ENCODE measurements at places on chromosomes 12 and 14.
A peak's percentile ranks its signal among the peaks of the same experiment; 100 is the strongest.

DNA sequence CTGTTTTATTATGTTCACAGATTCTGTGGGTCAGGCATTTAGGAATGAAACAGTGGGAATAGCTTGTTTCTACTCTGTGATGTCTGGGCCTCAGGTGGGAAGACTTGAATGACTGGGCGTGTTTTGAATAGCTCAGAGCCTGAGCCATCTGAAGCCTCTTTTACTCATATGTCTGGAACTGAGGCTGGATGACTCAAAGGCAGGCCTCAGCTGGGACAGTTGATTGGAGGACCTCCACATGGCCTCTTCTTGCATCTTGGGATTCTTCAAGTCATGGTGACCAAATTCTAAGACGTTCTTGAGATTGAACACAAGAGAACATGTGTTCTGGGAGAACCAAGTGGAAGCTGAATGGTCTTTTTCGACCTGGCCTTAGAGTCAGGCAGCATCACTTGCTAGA, 45.8 kb upstream of the TBX3 start:
- no peak overlapping the region for H3K27ac ChIP-seq
- no peaks in the 10 kb centered on the region for H3K4me1 ChIP-seq
- no peaks in the 10 kb centered on the region for H3K36me3 ChIP-seq
- DNase-seq: no peak
- H3K4me3 ChIP-seq: no peak overlapping the region

GRCh38 chr12:122099856-122100255, 21.3 kb downstream of the MLXIP start:
- peaks cover 3% of the 10 kb centered on the region for H3K36me3 ChIP-seq
- H3K27ac ChIP-seq: peak overlapping the region; percentile 99
- peaks cover 12% of the 10 kb centered on the region for H3K27me3 ChIP-seq
- H3K4me3 ChIP-seq: peak overlapping the region; percentile 79
- no peak for DNase-seq

- DNase-seq: no peak
- H3K27me3 ChIP-seq: no peaks in the 10 kb centered on the region
- no peak overlapping the region for H3K27ac ChIP-seq
- no peak overlapping the region for H3K4me3 ChIP-seq
These were observed 56.3 kb downstream of the PPP1R36 start for GRCh38 chr14:64605926-64606685.

DNA sequence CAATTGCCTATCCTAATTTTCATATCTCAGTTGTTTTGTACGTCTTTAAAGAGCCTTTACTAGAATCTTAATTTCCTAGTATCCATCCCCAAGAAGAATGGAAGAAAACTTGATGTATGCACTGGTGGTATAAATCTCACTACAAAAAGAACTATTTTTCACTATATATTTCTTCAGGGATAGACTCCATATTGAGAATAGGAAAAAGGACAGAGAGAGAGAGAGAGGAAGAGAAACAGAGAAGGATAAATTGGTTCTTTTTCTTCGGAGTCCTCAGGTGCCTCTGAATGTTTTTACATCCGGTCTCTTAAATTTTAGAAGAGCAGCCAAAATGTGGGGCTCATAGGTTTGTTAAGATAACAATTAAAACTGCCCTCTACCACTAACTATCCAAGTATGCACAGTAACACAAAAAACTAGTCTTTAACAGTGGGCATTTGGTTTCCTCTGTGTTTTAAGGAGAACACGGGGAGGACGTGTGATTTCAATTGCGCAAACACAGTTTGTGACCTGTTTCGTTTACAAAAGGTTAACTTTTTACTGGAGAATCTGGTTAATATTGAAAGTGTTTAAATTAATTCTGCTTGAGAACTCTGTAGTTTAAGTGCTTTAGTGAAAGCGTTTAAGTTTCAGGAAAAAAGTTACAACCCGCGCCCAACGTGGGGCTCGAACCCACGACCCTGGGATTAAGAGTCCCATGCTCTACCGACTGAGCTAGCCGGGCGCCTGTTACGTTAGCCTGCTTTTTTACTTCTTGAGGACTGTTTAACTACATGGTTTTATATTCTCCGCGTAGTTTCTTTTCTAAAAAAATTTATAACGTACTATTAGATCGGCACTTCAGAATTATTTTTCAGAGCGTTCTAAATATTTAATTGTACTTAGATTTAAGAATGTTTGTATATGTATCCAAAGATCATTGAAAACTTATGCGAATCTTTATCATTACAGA, 5.1 kb upstream of the PSMA3 start:
- peak overlapping the region; percentile 62 for H3K27ac ChIP-seq
- H3K4me1 ChIP-seq: peaks cover 5% of the 10 kb centered on the region
- peak; percentile 69 for DNase-seq

DNA sequence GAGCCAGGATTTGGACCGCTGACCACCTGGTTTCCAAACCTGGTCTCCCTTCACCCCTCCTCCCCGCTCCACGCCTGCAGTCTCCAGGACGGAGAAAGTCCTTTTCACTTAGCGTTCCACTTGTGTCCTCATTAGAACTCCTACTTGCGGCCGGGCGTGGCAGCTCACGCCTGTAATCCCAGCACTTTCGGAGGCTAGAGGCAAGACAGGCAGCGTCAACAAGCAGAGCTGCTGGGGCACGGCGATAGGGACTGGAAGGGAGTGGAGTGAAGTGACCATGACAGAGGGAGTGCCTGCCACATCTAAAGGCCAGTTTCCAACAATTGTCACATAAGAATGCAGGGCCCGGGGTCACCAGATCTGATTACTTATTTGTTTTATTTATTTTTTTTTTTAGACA, 132.5 kb upstream of the NCOR2 start:
- H3K27ac ChIP-seq: no peak overlapping the region
- H3K27me3 ChIP-seq: peaks cover 11% of the 10 kb centered on the region
- DNase-seq: no peak
- no peak overlapping the region for H3K4me3 ChIP-seq
- no peaks in the 10 kb centered on the region for H3K36me3 ChIP-seq

GRCh38 chr12:10503460-10503859, 2.2 kb upstream of the EIF2S3B start:
- DNase-seq: no peak
- H3K4me3 ChIP-seq: no peak overlapping the region
- no peaks in the 10 kb centered on the region for H3K27me3 ChIP-seq

DNA sequence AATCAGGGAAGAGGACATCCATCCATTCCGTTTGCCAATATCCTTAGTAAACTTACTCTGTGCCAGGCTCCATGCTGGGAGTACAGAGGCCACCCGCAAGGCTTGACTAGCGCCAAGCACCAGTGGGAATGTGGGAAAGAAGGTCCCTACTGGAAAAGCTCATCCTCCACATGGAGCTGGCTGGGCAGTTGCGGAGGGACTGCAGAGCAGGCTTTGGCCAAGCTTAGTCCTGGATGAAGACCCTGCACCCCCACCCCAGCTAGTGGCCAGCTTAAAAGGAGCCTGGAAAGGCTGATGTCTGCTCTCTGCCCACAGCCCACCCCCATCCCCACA, 22.4 kb upstream of the EIF2B2 start:
- H3K36me3 ChIP-seq: no peaks in the 10 kb centered on the region
- no peak for DNase-seq
- peaks cover 9% of the 10 kb centered on the region for H3K27me3 ChIP-seq
- peaks cover 23% of the 10 kb centered on the region for H3K4me1 ChIP-seq
- H3K4me3 ChIP-seq: no peak overlapping the region

- peaks cover 1% of the 10 kb centered on the region for H3K4me1 ChIP-seq
- H3K36me3 ChIP-seq: no peaks in the 10 kb centered on the region
- no peak for DNase-seq
- H3K27ac ChIP-seq: no peak overlapping the region
These were observed 159.5 kb downstream of the ZFP36L1 start for GRCh38 chr14:68633131-68633991.

DNA sequence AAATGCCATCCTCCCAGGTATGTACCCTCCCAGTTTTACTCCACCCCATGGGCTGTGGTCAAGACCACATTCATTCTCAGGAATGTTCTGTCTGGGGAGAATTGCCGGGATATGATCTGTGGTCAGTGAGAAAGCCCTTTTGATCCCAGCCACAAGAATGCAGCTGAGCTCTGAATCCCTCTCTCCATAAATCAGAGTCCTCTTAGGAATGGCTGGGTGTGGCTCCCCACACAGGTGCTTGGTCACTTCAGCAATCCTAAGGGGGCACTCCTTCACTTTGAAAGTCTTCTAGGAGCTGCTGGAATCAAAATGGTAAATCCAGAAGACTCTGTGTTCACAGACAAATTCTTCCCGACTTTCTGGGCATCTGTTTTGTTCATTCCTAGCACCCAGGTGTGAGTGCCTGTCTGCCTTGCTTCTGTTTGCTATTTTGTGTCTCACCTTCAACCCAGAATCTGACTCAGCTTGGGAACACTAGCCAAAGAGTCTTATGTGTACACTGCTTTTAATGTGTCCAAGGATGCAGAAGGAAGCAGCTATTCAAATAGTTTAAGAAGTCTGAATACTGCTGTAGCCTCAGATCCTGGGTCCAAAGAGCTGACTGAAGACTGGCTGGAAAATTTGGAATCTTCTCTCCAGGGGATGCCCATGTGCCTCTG, 144.6 kb upstream of the CDKN3 start:
- H3K4me1 ChIP-seq: no peaks in the 10 kb centered on the region
- no peak overlapping the region for H3K4me3 ChIP-seq
- no peak overlapping the region for H3K27ac ChIP-seq
- peaks cover 2% of the 10 kb centered on the region for H3K27me3 ChIP-seq
- no peak for DNase-seq

GRCh38 chr14:95226801-95227200, 69.5 kb upstream of the DICER1 start:
- peaks cover 20% of the 10 kb centered on the region for H3K4me1 ChIP-seq
- no peak overlapping the region for H3K4me3 ChIP-seq
- H3K36me3 ChIP-seq: no peaks in the 10 kb centered on the region
- no peak overlapping the region for H3K27ac ChIP-seq
- DNase-seq: no peak
